Ovary (tissue), 10 donors: ENCODE measurements at places on chromosomes 3 and 15. TPM values are rescaled to one million over a fixed set of nuclear protein-coding genes. Genes with fewer than 3 reads are reported as not detected.

DNA sequence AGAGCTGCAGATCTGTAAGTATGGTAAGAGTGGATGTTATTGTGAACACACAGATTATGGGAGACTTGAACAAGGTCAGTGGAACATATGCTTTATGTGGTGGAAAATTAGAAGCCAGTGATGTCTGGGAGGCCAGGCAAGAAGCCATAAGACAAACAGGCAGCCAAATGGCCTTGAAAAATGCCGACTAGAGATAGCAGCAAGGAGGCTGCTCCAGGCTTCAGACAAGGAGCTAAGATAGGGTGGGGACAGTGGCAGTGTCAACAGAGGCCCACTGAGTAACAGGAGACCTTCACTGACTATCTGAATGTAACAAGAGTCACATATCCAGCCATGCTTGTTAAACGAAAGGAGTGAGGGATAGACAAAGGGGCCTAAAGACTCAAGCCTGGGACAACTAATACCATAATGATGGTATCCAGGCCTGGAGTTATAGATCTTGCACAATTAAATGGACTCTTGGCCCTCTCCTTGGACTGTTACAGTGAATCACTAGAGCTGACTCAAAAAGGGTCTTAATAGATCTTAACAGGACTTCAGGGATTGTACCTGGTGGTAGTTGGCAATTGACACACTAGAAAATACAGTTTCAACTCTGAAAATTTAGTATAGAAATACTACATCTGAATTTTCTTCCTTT lies 50.6 kb downstream of the CFAP20DC start:
- no peak for DNase-seq

Gene CNBP
- polyA plus RNA-seq: 408 TPM

GRCh38 chr15:68557469-68558317 lies 21.1 kb upstream of the CORO2B start:
- no peak for DNase-seq

DNA sequence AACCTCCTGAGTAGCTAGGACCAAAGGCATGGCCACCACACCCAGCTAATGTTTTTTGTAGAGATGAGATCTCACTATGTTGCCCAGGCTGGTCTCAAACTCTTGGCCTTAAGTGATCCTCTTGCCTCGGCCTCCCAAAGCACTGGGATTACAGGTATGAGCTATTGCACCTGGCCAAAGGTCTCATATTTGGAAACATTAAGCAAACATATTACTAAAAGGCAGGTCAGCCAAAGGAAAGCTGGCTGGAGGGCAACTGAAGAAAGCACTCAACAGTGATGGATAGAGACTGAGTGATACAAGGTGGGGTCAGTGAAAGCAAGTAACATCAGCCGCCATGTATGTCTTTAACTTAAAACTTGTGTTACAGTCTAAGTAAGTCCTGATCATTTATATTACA lies 57.5 kb downstream of the TBC1D2B start:
- no peak for DNase-seq

DNA sequence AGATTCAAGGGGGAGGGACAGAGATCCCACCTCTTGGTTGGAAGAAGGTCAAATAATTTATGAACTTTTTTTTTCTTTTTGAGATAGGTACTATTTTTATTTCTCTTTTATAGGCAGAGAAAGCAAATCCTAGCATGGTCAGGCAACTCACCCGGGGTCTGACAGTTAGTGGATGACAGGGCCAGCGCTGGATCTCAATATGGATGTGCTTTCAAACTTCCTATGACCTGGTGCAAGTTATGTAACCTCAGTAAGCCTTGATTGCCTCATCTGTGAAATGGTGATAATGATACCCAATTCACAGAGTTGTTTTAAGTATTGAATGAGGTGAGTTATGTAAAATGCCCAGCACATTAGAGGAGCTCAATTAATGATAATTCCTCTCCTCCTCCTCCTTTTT lies 86.8 kb upstream of the MEF2A start:
- no peak for DNase-seq

DNA sequence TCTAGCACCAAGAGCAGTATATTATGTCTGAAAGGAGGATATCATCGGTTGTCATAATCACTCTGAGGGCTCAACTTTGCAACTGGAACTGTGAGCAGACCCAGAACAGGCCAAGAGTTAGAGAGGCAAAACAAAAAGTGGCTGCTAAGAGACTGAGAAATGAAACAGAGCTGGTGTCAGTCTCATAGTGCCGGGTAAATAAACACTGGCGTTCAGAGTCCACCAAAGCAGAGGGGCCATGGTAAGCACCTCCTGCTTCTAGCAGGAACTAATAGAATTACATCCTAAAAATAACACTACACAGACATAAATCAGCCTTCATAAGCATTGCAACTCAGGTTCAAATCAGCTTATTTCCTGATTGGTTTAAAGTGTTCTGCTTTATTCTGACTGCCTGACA lies 10.3 kb upstream of the IL12A start:
- DNase-seq: no peak

GRCh38 chr15:70213794-70214193 lies 116.1 kb upstream of the TLE3 start:
- DNase-seq: no peak

DNA sequence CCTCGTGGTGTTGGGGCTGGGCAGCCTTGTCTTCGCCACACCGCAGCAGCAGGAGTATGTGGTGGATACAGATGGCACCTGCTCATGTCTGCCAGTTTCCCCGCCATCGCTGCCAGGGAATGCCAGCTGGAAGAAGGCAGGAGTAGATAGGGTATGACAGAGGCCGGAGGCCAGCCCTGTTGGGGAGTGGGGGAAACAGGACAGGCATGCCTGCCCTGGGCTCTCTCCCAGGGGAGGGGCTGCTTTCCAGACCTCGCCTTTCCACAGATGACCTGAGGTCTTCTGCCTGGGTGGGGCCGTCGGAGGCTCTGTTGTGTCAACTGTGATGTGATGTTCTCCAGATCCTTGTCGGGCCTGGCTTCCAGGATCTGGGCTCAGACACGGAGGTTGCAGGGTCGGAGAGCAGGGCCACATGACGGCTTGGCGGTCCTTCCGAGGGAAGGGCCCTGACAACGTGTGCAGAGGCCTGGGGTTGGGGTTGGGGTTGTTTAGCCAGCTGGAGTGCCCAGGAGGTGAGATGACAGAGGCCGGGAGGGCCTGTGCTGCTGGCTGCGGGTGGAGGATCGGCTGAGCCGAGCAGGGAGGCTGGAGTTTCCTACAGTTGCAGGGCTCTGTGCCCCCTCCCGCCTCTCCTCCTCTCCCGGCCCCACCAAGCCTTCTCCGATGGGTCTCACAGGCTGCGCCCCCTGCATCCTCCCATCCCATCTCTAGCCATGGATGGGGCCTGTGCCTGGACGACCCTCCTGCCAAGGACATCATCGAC lies 102.0 kb downstream of the TBC1D2B start:
- no peak for DNase-seq

Gene SLC30A4
- 2.5 TPM for polyA plus RNA-seq

GRCh38 chr3:150958683-150959082 lies 13.8 kb downstream of the CLRN1 start:
- DNase-seq: no peak

Gene CDC25A
- polyA plus RNA-seq: 1.4 TPM

DNA sequence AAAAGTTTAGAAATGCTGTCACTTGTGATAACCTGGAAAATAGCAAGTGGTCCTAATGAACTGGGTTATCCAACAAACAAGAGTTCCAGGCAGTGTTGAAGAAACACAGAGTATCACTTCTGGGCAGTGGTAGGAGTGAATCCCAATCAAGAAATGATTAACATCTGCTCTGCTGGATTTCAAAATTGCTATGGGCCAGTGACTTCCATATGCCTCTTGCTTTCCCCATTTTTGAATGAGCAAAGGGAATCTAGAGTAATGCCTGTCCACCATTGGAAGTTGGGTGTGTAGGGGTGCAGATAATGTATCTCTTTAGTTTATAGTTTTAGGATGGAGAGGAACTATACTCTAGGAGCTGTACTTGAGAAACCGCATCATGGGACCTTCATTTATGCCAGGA lies 236.5 kb downstream of the RPLP1 start:
- no peak for DNase-seq

- no peak for DNase-seq
Measured at GRCh38 chr15:52161406-52161966, 29.7 kb downstream of the GNB5 start.

Gene FGD5
- polyA plus RNA-seq: 11.5 TPM

DNA sequence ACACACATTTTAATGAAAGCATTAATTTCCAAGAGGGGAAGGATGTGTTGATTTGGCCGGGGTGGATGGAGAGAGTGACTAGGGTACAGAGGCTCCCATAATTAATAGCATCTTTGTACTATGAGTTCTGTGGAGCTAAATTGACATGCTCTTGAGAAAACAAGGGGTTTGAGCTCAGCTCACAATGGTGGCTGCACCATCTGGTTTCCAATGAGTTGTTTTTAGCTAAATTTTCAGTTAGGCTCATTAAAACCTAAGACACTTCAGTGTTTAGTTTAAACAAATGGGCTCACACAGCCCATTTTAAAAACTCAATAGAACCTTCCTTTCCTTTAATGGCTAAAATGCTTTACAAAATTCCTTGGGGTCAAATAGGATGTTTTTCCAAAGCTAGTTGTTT lies 199.7 kb downstream of the TNIK start:
- no peak for DNase-seq

DNA sequence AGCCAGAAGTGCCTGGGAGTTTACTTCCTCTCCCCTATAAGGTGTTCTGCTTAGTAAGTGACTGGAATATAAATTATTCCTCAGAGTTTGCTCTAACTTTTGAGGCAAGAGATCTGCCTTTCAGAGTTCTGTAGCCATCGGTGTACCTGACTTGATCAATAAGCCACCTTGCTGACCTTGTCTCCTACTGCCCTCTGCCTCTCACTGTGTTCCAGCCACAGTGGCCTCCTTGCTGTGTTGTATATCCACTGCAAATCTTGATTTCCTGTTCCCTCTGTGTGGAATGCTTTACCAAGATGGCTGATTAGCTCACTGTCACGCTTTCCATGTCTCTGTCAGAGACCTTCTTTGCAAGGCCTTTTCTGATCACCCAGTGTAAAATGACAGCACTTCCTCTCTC lies 442.4 kb downstream of the SQOR start:
- no peak for DNase-seq

DNA sequence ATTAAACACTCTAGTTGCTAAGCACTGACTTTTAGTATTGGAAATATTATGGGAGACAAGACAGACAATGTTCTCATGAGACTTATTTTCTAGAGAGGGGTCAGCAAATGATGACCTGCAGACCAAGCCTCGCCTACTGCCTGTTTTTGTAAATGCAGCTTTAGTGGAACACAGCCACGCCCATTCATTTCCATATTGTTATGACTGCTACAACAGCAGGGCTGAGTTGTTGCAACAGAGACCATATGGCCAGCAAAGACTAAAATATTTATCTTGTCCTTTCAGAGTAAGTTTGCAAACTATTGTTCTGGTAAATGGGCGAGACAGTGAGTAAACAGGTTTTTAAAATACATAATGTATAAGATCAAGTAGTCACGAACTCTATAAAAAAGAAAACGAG lies 570.2 kb downstream of the NTRK3 start:
- DNase-seq: no peak

Gene SHF
- 17.5 TPM for polyA plus RNA-seq

Gene PATL2
- polyA plus RNA-seq: 2.3 TPM

GRCh38 chr3:35223632-35224394 lies 415.5 kb upstream of the ARPP21 start:
- DNase-seq: no peak

Gene USP13
- 7.0 TPM for polyA plus RNA-seq

Gene SOX14
- polyA plus RNA-seq: not detected

DNA sequence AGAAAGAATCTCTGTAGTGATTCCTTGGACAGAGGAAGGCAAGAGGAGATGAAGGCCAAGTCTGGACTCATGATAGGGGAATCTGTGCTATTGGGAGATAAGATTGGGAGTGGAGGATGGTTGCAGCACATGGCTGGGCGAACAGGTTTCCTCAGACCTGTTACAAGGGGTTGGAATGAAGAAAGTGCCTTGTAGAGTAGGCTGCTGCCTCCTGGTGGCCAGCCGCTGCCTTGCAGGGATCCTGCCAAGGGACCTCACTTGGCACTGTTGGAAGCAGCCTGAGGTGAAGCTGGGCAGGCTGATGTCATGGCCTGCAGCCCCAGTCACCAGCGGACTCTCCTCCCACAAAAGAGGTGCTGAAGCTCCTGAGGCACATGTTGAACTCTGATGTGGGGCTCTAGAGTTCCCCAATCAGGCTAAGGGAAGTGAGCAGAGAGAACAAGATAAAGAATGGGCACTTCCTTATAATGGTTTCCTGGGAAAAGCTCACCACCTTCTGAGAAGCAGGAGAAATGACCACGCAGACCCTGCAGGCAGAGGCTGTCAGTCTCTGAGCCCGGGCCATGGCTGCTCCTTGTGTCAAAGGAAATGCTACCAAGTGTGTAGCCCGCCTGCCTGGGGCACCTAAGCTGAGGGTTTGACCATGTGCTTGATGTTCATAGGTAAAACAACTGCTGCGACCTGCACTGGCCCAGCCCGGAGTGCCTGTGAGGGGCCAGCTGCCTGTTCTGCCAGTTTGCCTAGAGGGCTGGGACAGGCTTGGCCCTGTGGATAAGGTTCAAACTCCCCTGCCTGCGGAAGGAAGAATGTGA lies 1.6 kb upstream of the TEX264 start:
- peak; percentile 75 for DNase-seq

DNA sequence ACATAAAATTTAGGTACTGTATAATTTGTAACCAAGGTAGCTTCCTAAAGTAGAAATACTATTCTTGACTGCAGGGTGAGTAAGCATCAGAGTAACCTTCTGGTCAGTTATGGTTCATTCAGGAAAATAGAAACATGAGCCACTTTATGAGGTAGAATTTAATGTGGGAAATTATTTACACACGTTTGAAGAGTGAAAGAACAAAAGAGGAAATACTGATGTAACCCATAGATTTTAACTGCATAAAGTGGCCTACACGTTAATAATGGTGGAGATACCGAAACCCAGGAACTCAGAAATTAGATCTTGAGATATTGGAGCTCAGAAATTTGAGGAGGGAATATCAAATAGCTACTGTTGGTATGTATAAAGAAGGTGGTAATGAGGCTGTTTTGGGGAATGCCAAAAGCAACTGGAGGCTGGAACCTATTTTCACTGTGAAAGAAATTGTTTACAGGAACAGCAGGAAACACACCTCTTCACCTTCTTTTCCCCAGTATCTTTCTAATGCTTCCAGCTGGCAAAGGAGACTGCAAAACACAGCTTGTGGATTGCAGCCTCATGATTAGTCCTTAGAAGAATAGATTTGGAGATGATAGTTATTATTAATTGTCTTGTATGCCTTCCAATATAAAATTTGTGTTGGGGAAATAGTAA lies 216.1 kb downstream of the DOCK3 start:
- no peak for DNase-seq

Gene CELSR3
- polyA plus RNA-seq: 0.69 TPM

DNA sequence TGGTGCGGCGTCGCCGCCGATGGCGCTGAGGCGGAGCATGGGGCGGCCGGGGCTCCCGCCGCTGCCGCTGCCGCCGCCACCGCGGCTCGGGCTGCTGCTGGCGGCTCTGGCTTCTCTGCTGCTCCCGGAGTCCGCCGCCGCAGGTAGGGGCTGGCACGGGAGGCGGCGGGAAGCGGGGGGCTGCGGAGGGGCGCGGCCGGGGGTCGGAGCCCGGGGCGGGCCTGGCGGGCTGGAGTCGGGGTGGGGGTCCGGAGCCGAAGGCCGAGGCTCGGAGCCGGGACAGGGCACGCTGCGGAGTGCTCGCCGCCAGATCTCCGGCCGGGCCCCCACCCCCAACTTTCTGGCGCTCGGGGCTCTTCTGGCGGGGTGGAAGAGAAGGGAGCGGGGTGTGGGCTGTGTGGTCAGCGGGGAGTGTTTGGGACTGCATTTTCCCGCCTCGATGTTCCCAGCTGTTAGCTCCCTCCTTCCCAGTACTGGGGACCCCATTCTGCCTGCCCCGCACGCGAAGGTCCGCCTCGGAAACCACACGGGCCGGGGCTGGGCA lies 299 bp downstream of the TYRO3 start:
- DNase-seq: no peak

Gene SCN11A
- 0.04 TPM for polyA plus RNA-seq

- peak; percentile 6 for DNase-seq
Measured at GRCh38 chr15:93035092-93035915, 53.7 kb downstream of the RGMA start.

Gene AGBL1
- not detected for polyA plus RNA-seq
